ENCODE measurements at places on chromosomes 6 and 20. TPM values are rescaled to one million over a fixed set of nuclear protein-coding genes. Genes with fewer than 3 reads are reported as not detected.
A peak's percentile ranks its signal among the peaks of the same experiment; 100 is the strongest.

SNTA1 gene
- 6.9 TPM for polyA plus RNA-seq

PRSS16 gene
- 0.06 TPM for polyA plus RNA-seq

SYNE1 gene
- 15.5 TPM for polyA plus RNA-seq

GRCh38 chr6:6333501-6333900 lies 13.0 kb upstream of the F13A1 start:
- DNase-seq: no peak

- DNase-seq: peak; percentile 6
Observed at GRCh38 chr6:39441986-39442385, 119.5 kb upstream of the KCNK16 start.

GRCh38 chr6:152353440-152353839 lies 283.7 kb downstream of the SYNE1 start:
- DNase-seq: no peak

GRCh38 chr20:59325142-59325523 lies 24.7 kb downstream of the EDN3 start:
- no peak for DNase-seq

DNA sequence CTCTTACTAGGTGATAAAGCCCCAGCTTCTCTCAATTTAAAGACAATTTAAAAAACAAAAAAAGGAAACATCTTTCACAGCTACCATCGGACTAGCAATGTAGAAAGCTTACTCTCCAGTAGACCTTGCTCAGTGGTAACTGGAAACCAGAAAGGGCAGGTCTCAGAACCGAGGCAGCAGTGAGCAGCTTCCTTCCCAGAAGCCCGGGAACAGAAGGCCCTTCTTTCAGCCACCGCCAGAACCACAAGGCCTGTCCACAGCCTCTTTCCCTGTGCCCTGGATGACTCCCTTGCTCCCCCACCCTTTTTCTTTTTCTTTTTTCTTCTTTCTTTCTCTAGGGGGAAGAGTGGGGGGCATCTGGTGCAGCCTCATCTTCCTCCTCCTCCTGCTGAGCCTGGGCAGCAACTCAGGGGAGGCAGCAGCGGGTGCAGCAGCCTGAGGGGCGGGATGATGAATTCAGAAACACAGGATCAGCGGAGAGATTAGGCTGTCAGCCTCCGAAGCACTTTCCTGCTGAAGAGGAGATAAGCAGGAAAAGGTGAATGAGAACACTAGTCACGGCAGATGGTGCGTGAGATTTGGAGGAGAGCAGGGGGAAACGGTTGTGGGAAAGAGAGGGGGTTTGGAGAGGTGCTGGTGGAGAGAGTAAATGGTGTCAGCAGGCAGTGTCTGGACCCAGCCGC lies 158.5 kb downstream of the ID4 start:
- DNase-seq: no peak

GRCh38 chr6:53418288-53418687 lies 69.5 kb upstream of the ELOVL5 start:
- DNase-seq: no peak

DNA sequence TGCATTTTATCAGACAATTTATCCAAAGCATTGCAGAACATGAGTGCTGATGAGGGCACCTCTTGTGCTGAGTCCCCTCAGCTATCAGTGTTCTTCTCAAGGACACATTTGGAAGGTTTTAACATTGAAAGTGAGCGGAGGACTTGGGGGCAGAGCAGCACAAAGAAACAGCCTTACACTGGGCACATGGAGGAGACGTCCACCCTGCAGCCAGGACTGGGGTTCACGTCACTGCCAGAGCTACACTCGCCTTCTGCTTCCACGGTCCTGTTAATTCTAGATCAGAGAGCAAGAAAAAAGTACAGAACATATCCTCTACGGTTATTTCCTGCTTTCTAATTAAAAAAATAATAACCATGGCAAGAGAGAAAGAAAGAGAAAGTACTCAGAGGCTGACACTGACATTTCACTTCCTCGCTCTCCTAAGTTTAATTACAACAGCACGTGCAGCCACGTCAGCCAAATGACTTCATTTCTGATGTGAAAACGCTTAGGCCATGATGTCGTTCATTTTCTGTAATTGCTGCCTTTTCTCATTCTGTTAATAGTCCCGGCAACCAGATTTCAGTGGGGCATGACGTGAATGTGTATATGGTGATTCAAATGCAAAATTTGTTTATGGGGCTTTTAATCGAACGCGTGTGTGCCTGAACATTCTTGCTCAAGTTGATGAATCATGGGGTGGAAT lies 5.1 kb downstream of the PRND start:
- no peak for DNase-seq

DNA sequence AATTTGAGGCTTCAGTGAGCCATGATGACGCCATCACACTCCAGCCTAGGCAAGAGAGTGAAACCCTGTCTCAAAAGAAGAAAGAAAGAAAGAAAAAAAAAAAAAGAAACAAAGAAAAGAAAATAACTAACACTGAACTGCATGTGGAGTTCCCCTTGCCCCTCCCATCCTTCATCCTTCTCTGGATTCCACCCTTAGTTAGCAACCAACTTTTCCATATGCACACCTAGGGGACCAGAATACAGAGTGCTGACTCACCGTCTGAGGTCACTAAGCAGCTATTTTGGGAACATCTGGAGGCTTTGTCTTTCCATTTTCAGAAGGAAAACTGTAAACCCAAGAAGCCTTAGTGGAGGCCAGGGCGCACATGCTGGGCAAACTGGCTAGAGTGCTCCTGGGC lies 257.4 kb downstream of the MAFB start:
- DNase-seq: no peak

- DNase-seq: no peak
Observed at GRCh38 chr6:63792736-63793464, 157.3 kb downstream of the PHF3 start.

GRCh38 chr6:132730560-132730959 lies 16.7 kb upstream of the VNN1 start:
- DNase-seq: no peak

GRCh38 chr20:2346188-2346587 lies 34.5 kb upstream of the TGM6 start:
- no peak for DNase-seq
